Fibroblast of villous mesenchyme (primary cell): ENCODE measurements at places on chromosomes 3 and 15.

- DNase-seq: peak; percentile 65
Observed at GRCh38 chr3:32340039-32340438, 51.6 kb upstream of the CMTM7 start.

DNA sequence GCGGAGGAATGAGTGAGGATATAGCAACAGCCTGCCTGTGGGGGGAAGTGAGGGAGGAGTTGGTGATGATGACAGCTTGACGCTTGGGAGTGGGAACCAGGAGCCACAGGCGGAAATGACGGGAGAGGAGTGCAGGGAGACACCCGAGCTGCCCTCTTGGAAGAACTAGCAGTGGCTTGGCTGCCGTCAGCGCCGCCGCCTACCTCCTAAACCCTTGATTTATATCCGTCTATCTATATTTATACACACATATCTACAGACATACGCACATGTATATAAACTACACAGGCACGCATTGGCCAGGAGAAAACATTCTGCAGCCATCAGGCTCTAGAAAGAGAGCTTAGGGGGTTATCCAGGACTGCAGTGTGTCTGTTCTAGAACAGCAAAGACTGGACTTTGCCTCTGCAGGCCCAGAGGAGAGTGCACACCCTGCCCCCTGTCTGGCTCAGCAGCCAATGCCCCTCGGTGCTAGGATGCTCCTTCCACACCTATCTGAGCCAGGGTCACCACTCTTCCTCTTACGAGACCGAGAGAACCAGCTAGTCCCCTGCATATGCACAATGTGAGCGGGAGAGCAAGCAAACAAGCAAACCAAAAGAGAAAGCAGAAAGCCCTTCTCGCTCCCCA is 45.3 kb upstream of the MAGEF1 start:
- DNase-seq: peak; percentile 97

- no peak for DNase-seq
Observed at GRCh38 chr3:85304360-85304964, 345.7 kb downstream of the CADM2 start.

- no peak for DNase-seq
Observed at GRCh38 chr3:42670670-42671069, 14.7 kb upstream of the KLHL40 start.
